Suppressor macrophage treated with lipopolysaccharide for 4 hours (primary cell): ENCODE measurements at places on chromosomes 13 and 19.

DNA sequence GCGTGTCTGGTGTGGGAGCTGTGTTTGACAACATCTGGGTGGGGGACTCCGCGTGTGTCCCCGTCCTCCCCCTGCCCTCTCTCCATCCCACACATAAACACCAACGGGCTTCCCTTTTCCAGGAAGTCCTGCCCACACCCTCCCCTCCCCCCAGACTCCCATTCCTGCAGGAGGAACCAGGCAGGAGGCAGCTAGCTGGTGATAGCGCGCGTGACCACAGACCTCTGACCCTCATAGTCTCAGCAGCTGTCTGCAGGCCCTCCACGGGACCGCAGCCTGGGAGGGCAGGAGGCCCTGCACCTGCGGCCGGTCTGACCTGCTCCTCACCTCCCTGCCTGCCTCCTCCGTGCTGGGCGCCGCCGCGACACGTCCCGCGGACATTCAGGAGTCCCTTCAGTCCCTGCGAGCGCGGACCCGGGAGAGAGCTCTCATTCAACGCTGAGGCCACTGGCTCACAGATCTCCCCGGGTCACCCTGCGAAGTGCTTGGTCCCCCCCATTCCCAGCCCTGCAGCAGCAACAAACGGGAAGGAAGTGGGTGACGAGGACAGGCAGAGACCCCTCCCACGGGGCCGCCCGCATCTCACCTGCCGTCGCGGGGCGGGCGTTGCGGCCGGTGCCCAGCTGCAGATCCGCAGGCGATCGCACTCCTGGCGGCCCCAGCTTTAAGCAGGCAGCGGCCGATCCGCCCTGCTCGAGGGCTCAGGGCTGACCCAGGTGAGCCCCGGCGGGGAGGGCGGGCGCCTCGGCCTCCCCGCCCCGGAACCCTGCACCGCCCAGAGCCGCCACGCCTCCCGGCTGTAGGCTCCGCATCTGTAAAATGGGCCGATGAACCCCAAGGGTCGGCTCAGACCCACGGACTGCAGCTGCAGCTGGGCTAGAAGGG is 1.1 kb upstream of the ACP5 start:
- peak; percentile 77 for DNase-seq

DNA sequence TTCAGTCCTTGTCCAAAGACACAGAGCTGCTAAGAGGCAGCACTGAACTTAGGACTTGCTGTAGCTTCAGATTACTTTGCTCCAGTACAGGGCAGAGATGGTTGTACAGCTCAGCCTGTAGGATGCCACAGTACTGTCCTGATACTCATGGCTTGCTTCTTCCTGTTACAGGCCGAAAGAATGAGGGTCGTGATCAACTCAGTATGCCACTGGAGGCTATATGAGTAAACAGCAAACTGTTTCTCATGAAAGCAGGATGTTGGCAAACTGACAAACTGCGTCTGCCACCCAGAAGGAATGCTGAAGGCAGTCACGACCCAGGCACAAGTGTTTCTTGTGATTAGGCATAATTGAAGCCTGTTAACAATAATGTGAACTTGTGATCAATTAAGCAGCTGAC is 2.8 kb downstream of the ZNF749 start:
- no peak for DNase-seq

GRCh38 chr13:93847162-93847561 is 620.6 kb downstream of the GPC6 start:
- DNase-seq, result no peak

DNA sequence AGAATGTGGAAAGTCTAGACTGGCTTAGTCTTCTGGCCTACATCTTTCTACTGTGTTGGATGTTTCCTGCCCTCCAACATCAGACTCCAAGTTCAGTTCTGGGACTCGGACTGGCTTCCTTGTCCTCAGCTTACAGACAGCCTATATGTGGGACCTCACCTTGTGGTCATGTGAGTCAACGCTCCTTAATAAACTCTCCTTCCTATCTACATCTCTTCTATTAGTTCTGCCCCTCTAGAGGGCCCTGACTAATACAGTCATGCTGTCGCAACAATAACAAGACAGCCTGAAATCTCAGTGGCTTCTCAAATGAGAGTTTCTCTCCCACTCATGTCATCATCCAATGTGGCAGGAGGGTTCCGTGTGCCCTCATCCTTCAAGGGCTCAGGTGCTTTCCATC is 347.8 kb downstream of the MZT1 start:
- no peak for DNase-seq

DNA sequence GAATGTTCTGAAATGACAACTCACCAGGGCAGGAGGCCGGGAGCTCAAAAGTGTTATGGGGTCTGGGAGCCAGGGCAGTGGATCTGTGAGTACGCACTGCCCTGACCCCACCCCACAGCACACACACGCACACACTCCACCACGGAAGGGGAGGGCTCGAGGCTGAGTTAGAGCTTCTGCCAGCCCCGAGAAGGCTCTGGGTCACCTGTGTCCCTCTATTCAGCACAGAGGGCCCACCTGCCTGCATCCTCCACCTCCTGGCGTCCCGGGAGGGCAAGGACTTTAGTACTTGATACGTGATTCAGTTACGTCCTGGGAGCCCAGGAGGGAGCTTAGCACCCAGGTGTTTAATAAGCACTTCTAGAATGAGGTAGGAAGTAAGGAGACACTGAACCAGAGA is 190.0 kb upstream of the GPR12 start:
- DNase-seq, result no peak

DNA sequence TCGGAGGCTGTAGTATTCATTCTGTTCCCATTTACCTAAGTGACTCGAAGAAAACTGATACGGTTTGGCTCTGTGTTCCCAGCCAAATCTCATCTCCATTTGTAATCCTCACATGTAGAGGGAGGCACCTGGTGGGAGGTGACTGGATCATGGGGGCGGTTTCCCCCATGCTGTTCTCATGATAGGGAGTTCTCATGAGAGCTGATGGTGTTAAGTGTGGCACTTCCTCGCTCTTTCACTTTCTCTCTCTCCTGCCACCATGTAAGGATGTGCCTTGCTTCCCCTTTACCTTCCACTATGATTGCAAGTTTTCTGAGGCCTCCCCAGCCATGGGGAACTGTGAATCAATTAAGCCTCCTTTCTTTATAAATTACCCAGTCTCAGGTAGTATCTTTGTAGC is 23.5 kb downstream of the SLAIN1 start:
- DNase-seq, result no peak

GRCh38 chr13:104057861-104058260 is 991.6 kb upstream of the SLC10A2 start:
- DNase-seq, result no peak

DNA sequence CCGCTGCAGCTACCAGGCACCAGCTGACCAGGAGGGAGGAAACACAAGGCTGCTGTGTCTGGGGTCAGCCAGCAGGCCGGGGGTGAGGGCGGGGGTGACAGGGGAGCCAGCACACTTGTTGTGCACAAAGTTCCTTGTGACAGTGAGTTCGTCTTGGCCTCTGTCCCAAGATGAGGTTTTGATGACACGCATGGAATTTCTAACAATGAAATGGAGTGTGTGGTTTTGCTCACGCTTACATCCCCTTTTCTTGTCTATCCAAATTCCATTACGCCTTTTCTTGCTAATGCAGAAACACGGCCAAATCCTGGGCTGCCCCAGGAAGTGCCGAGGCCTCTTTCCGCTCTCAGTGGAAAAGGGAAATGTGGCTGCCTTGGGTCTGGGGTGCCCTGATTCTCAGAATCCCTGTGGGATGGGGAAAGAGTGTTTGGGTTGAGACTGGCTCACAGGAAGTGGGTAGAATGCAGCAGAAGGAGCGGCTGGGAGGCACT is 73.8 kb downstream of the GADD45B start:
- DNase-seq, result peak; percentile 98

GRCh38 chr19:30393046-30393445 is 20.9 kb downstream of the ZNF536 start:
- DNase-seq, result peak; percentile 2

- no peak for DNase-seq
Observed at GRCh38 chr13:20331419-20331818, 99.3 kb upstream of the GJB6 start.

DNA sequence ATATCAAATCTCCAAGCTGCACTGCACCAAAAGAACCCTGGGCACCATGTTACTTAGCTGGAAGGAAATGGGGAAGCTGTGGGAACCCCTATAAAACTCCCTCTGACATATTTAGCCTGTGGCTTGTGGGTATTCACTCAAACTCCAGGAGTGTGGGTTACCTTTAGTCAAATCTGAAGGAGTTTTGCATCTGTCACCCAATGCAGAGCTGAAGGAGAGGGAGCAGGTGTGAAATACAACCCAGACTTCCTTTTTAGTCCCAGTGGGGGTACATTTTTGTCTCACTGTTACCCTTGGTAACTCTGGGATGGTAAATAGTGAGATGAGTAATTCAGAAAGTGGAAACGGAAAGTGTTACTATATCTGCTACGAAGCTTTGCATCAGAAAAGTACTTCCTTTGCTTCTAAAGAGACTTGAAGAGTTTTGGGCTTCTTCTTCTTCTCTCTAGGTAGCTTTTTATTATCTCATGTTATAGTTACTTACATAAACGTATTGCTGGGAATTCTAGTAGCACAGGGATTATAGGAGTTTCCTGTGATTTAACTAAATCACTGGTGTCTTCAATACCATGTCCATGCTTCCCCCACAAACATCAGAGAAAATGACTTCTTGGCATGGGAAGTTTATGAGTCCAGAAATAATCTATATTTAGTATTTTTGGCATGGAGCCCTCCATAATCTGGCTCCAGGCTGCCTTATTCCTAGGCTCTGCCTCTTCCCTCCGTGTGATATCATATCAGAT is 105.9 kb downstream of the AKAP11 start:
- DNase-seq, result peak; percentile 50

DNA sequence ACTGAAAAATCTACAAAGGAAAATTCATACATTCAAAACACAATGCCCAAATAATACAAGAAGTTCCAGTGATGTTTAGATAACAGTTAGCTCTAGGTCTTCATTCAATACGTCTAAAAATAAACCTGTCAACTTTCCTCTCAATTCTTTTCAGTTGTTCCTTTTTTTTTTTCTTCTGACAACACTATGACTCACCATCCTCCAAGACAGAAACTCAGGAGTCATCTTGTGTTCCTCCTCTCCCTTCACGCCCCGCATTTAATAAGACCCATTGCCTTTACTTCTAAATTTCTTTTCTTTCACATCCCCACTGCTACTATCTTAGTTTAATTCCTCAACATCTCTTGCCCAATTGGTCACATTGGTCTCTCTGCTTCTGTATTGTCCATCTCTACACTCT is 759.9 kb downstream of the GPC5 start:
- peak; percentile 65 for DNase-seq

- DNase-seq, result peak; percentile 64
Observed at GRCh38 chr13:75319254-75319653, 162.7 kb downstream of the TBC1D4 start.

DNA sequence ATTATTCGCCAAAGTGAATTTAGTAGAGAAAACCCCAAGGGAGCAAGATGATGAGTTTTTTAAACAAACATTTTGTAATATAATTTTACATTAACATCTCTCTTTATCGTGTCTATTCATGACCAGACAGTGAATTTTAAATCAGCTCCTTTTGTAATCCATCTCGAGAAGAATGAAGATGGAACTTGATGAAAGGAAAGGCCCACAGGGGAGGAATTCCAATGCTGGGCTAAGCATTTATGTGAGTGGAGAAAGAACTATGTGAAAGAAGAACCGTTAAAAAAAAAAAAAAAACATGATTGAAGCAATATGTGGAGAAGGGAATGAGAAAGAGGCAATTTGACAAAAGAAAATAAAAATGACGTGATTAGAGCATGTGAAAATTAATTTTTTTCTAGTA is 170.6 kb downstream of the KCTD12 start:
- no peak for DNase-seq

GRCh38 chr13:75633285-75633684 is 2.8 kb upstream of the LMO7 start:
- DNase-seq, result no peak

GRCh38 chr13:97192166-97192565 is 30.0 kb upstream of the MBNL2 start:
- DNase-seq, result no peak

DNA sequence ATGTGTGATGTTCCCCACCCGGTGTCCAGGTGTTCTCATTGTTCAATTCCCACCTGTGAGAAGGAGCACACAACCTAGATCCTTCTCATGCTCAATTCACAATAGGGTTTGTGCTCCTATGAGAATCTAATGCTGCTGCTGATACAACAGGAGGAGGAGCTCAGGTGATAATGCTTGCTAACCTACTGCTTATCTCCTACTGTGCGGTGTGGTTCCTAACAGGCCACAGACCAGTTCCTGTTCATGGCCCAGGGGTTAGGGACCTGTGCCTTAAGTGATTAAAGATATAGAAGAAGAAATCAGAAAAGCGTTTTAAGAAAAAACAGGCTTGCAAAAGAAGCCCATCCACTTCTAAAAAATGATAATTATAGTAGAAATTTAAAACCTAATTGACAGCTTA is 17.5 kb downstream of the DLEU7 start:
- no peak for DNase-seq

DNA sequence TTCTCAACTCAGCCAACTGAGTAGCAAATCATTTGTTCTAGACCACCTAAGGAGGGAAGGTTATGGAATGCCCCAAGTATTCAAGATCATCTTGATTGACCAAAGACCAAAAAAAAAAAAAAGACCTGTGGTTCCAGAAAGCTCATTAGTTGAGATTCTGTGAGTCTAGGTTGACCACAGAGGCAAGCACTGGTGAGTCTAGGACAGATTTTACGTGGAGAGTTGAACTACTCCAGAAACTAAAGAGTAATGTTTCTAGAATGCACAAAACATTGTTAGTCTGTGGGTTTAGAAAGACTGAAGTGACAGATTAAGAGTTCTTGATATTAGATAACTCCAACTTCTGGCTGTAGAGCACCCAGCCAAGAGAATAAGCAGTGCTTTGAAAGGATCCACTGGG is 4.0 kb upstream of the CYTH2 start:
- no peak for DNase-seq

- DNase-seq, result no peak
Observed at GRCh38 chr19:31140717-31141116, 208.5 kb downstream of the TSHZ3 start.

DNA sequence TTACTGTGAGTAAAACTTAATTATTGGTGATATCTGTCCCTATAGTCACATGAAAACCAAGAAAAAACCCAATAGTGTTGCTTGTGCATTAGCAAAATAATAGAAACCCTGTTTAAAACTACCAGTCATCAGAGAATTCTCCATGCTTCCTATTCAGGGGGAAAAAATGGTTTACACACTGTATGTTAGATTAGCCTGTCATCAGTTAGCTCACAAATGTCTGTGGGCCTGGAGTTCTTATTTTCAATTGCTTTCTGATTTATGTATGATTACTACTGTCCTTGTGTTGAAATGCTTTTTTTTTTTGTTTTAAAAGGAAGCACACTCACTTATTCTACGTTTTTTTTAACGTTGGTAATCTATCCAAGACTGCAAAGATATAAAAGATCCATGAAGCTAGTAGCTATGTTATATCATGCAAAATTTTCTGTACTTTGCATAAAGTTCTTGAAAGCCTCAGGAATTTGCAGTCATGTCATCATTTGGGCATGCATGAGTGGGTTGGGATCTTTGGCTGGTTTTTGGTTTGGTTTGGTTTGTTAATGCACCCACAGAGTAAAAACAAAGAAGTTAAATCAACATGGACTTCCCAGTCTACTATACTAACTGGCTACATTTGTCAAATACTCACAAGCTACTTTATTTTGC is 25.9 kb downstream of the RXFP2 start:
- no peak for DNase-seq

- no peak for DNase-seq
Observed at GRCh38 chr19:7386308-7386707, 37.6 kb downstream of the ARHGEF18 start.
